Left ventricle myocardium superior (tissue), 1 donor: ENCODE measurements at places on chromosomes 2 and 18. TPM values are rescaled to one million over a fixed set of nuclear protein-coding genes. Genes with fewer than 3 reads are reported as not detected.

GPR75 gene
- 0.50 TPM for total RNA-seq

HOXD4 gene
- total RNA-seq: 0.22 TPM

CABLES1 gene
- total RNA-seq: 3.2 TPM

KIAA2012 gene
- not detected for total RNA-seq

DNA sequence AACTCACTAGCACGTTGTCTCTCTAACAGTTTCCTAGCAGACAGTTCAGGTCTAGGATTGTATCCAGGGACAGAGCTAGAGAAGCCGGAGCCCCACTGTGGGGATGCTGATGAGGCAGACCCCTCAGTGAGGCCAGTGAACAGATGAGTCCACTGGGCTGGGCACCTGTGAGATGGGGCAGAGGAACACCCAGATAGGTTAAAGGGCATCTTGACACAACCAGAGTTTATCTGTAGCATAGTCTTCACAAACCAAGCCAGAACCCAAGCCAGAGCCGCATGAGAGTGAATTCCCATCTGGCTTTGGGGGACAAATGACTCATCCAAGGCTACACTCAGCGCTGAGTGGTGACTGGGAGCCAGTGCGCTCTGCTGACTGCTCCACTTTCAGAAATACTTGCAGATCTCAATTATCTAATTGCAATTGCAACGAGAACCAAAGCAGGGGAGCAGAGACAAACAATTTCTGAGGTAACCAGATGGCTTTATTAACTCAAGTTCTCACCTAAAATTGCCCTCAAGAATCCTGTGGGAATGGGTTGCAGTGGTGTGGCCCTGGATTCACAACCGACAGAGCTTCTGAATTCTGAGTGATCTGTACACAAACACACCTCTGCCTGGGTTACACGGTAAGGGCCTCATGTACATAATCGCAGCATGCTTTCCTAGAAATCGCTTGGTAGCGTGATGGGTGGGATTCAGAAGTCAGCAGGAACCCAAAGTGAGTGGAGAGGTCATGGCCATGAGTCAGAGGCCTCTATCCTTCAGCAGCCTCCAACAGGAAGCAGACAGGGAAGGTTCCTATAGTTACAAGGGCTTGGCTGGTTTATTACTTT, 48.7 kb upstream of the MSH2 start:
- no peak for DNase-seq

IL1A gene
- not detected for total RNA-seq

RAPGEF4 gene
- total RNA-seq: 16.6 TPM

TDRD15 gene
- not detected for total RNA-seq

- DNase-seq: no peak
Observed at GRCh38 chr2:202044777-202045176, 11.1 kb downstream of the FZD7 start.

SRD5A2 gene
- not detected for total RNA-seq

SLC14A1 gene
- 29.7 TPM for total RNA-seq

GRCh38 chr2:85116207-85116606, 17.0 kb upstream of the TCF7L1 start:
- DNase-seq: no peak

- no peak for DNase-seq
Observed at GRCh38 chr2:182715121-182715891, 751 bp upstream of the DNAJC10 start.
